ENCODE measurements at places on chromosomes 2 and 18. TPM values are rescaled to one million over a fixed set of nuclear protein-coding genes. Genes with fewer than 3 reads are reported as not detected.

DNA sequence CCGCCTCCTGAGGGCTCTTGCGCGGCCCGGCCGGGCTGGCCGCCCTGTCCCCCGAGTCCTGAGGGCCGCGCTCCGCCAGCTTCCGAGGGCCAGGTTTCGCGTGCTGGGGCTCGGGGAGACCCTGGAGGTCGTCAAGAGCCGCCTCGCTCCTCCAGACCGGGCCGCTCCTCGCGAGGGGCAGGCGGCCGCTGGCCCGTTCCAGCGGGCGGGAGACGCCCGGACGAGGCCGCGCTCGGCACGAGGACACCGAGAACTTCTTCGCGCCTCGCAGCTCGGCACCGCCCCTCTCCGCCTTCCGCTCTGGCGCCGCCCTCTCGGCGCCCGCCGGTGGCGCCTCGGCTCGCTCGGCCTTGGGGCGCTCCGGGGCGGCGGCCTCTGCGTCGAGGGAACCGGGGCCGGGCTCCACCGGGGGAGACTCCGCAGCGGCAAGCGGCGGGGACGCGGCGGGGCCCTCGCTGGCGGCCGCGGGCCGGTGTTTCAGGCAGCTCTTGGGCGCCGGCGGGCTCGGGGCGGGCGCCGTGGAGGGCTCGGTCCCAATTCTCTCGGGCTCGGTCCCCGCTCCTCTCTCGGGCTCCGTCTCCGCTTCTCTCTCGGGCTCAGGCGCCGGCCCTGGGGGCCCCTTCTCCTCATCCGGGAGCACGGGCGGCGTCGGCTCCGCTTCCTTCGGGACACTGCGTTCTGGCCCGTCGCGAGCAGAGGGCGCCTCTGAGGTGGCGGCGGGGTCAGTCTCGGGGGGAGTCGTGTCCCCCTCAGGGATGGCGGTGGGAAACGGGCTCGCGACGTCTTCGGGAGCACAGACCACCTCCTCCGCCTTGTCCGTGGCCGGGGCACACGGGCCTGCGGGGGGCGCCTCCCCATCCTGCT is 91.6 kb upstream of the MGAT4A start:
- DNase-seq: peak; percentile 66
- peaks cover 13% of the 10 kb centered on the region for H3K4me1 ChIP-seq
- peak overlapping the region; percentile 47 for H3K4me3 ChIP-seq
- peaks cover 2% of the 10 kb centered on the region for H3K27me3 ChIP-seq

DNA sequence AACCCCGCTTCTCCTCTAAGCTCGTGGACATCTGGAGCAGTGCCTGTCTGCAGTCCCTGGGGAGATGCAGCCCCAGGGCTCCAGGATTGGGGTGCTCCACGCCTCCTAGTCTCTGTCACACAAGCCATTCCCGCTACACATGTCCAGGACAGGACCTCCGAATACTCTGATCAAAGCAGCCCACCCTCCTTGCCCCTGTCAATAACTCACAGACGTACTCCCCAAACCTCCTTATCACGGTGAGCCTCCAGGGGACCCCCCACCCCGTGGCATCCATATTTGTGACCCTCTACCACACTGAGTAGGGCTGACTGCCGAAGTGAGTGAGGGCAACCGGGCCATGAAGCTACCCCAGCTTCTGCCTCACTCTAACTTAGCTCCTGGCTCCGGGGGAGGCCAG is 727.7 kb downstream of the GALR1 start:
- H3K4me1 ChIP-seq: no peaks in the 10 kb centered on the region
- no peaks in the 10 kb centered on the region for H3K36me3 ChIP-seq
- peaks cover 1% of the 10 kb centered on the region for H3K27me3 ChIP-seq
- no peak overlapping the region for H3K4me3 ChIP-seq

DNA sequence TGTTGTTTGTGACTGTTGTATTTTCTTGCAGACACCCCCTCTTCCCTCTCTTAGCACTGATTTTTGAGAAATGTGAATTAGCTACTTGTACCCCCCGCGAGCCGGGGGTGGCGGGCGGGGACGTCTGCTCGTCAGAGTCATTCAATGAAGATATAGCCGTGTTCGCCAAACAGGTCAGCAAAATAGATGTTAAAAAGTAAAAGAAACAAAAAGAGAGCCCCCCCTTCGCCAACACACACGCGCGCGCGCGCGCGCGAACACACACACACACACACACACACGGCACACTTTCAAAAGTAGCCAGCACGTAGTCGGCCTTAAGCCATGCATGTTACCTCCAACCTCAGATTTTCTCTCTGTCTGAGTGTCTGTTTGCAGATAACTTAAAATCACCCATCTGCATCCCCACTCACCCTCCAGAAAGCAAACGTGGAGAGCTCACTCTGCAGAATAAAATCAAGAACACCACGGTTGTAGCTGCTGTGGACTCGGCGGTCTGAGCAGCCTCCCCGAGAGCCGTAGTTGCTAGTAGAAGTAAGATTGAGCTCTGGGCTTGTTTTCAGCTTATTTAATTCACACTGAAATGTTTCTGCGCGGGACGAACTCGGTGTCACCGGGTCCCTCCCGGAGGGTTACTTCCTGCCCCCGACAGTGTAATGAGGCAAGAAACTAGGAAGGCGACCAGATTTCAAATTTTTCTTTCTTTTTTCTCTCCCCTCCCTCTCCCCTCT is 5.1 kb downstream of the MEIS1 start:
- no peak for DNase-seq
- no peak overlapping the region for H3K27ac ChIP-seq
- H3K27me3 ChIP-seq: peaks cover 71% of the 10 kb centered on the region
- no peak overlapping the region for H3K4me3 ChIP-seq
- peaks cover 3% of the 10 kb centered on the region for H3K4me1 ChIP-seq
- no peaks in the 10 kb centered on the region for H3K36me3 ChIP-seq

DNA sequence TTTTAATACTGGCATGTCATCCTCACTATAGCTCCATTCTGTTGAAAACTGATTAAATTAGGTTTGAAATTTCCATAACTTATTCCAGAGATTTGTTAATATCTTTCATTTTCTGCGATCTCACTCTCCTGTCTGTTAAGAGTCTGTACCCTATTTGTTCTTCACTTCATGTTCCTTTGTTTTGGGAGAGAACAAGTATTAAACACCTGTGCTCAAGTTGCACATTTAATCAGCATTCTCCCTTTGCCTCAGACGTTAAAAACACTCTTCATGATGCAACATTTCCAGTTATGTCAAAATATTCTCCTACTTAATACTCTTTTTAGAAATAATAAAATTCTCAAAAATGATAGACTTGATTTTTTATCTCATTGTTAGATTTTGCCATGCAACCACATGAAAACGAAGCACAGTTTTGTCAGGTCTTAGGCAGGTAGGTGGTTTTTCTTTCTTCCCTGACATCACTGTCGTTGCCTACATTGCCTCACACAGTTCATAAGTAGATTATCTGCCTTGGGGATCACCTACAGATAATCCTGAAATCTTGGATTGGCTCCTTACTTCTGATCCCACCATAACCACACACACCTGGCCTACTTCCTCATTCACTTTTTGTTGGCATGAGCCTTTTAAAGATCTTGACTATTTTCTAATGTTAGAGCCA is 109.9 kb downstream of the GAREM1 start:
- peaks cover 10% of the 10 kb centered on the region for H3K27me3 ChIP-seq
- no peak overlapping the region for H3K27ac ChIP-seq
- DNase-seq: no peak

- peaks cover 2% of the 10 kb centered on the region for H3K27me3 ChIP-seq
- no peak overlapping the region for H3K4me3 ChIP-seq
- no peaks in the 10 kb centered on the region for H3K36me3 ChIP-seq
- no peak overlapping the region for H3K27ac ChIP-seq
Measured at GRCh38 chr2:33488715-33489540, 12.5 kb downstream of the RASGRP3 start.

DNA sequence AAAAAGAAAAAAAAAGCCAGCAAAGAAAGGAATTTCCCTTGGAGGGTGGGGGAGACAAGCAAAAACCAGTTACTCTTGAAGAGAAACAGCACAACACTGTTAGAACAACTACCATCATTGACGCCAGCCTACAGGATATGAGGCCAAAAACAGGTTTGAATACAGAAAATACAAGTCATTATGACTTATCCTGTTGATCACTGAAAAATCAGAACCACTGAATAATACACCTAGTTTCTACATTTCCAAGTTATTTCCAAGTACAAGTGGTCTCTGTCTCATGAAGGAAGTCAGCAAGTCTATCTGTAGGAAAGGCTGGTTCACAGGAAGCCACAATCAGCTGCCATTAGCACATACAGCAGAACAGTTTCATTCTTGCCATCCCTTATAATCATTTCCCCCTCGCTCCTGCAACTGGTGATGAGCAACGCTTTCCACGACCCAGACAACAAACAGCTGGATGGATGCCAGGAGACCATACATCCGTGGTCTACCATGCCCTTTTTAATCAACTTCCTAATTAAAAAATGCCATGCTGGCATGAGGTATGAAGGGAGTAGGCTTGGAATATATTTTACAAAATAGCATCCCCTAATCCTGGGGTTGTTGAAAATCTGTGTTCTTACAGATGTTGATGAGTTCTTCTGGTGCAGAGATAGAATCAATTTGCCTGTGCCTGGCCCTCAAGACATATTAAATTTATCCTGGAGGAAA is 10.4 kb downstream of the MYT1L start:
- H3K27me3 ChIP-seq: peaks cover 1% of the 10 kb centered on the region
- no peak overlapping the region for H3K4me3 ChIP-seq
- H3K4me1 ChIP-seq: no peaks in the 10 kb centered on the region
- H3K27ac ChIP-seq: no peak overlapping the region
- no peak for DNase-seq
- H3K36me3 ChIP-seq: no peaks in the 10 kb centered on the region

MBD5 gene
- 17.9 TPM for total RNA-seq
